ENCODE measurements at places on chromosomes 16 and 17.

DNA sequence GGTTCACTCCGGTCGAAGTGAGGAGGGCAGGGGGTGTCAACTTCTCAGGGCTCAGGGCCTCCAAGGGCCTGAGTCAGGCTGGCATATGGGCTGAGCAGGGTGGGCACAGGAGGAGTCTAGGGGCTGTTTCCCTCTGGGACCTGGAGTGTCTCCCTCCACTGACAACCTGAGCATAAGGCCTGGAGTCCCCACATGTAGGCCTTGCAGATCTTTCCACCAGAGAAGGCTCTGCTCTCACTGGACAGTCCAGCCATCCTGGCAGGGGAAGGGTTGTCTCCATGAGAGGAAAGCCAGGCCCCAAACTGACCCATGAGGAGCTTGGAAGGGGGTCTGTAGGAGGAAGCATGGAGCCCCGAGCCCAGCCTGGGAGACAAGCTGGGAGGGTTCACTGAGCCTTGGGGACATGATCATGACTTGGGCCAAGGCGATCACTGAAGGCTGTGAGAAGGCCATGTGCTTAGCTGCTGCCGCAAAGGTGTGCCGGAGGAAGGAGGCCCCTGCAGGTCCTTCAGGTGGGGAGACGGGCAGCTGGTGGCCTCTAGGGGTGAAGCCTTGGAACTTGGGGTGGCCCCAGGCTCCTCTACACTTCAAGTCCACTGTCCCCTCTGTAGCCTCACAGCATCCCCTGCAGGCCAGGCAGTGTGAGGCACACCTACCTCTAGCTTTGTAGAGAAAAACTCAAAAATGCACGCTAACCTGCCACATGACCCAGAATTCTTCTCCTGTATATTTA is 9.9 kb downstream of the CMTM2 start:
- no peak for DNase-seq

DNA sequence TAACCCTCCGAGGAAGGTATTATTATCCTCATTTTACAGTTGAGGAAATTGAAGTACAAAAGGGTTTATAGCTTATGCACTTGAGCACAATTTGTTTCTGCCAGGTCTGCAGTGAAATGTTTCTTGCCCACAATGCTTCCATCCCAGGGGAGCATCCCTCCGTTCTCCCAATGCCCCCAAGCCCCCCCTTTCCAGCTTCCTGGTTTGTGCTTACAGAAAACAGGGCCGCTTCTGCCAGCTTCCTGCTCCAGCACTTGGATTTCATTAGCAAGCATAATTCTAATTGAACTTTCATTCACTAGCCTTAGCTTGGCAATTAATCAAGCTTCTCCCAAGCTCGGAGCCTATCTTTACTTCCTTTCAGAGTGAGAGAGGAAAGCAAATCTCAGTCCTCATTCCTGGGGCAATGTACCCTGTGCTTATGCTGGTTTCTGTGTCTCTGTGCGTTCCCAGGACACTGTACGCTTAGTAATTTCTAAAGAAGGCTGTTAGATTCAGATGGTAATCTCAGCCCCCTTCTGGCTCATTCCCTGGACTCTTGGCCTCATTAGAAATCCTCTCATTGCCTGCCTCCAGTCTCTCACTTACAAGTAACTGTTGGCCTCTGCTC is 141.6 kb downstream of the HS3ST2 start:
- no peak for DNase-seq

DNA sequence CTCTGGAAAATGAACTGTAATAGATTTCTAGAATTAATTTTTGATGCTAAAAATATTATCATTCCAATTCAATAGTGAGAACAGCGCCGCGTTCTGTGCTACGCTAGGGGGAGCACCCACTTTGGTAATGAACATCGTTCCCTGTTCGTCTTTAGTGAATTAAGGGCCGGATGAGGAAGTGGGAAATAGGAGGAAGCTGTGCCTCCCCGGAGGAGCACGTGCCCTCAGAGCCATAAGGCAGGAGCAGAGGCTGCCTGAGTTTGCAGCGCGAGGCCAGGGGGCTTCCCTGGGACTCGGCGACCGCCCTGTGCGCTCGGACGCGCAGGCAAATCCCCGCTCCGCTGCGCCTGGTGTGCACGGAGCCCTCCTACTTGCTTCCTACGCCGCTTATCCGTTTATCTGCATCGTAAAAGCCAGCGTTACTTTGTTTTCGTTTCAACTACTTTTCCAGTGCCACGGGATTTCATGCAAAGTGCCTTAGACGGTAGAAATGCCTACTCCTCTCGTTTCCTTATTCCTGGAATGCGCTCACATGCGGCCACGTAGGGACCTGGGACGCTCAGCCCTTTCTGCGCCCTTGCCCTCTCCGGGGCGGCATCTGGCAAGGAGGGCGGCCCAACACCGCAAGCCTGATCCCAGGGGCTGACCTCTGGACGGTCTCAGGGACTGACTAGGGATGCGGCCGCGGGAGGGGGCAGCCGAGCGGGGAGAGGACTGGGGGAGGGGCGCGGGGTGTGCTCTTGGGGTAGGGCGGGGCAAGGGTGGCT is 76.4 kb downstream of the KCNJ12 start:
- no peak for DNase-seq

GRCh38 chr17:42253578-42253977 is 22.6 kb downstream of the STAT5B start:
- DNase-seq, result no peak

GRCh38 chr16:61098505-61098904 is 937.7 kb downstream of the CDH8 start:
- no peak for DNase-seq

GRCh38 chr17:2862197-2862596 is 66.0 kb downstream of the RAP1GAP2 start:
- no peak for DNase-seq

- DNase-seq, result no peak
Observed at GRCh38 chr17:40841246-40841645, 18.8 kb upstream of the KRT10 start.

GRCh38 chr16:2520784-2521531 is 787 bp downstream of the AMDHD2 start:
- DNase-seq, result no peak

DNA sequence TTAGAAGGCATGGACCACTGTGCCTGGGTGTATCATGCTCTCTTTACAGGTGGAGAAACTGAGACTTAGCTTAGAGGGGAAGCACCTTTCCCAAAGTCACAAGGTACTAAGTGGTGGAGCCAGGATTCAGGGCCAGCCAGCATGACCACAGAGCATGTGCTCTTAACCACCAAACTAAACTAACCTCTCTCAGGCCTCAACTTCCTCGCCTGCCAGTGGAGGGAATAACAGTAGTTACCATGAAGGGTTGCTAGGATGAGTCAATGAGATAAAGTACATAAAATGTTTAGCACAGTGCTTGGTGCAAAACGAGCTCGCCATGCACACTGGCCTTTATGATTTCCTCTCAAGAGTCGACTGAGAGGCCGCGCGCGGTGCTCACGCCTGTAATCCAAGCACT is 6.4 kb upstream of the MYO1C start:
- no peak for DNase-seq

DNA sequence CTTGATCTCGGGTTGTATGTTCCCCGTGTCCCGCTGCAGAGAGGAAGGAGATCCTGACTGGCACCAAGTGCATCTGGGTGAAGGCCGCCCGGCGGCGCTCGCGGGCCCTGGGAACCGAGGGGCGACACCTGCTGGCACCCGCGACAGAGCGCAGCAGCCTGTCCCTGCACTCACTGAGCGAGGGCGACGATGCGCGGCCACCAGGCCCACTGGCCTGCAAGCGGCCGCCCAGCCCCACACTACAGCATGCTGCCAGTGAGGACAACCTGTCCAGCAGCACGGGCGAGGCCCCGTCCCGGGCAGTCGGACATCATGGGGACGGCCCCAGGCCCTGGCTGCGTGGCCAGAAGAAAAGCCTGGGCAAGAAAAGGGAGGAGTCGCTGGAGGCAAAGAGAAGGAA is 7.5 kb downstream of the BTBD17 start:
- DNase-seq, result no peak

DNA sequence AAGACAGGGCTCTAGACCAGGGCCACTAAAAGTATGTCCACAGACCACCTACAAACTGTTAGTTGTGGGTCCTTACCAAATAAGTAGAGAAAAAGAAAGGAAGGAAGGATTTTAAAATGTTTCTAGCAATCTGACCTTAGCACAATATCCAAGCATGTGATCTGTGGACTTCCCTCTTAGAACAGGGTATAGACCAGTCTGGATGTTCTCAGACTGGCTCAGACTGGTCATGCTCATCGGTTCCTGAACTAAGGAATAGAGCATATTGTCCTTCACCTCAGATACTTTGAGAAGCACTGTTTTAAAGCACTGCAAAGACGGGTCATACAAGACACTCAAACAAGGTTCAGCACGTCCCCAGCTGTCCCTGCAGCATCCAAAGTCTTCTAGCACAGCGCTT is 25.8 kb downstream of the CUEDC1 start:
- no peak for DNase-seq

DNA sequence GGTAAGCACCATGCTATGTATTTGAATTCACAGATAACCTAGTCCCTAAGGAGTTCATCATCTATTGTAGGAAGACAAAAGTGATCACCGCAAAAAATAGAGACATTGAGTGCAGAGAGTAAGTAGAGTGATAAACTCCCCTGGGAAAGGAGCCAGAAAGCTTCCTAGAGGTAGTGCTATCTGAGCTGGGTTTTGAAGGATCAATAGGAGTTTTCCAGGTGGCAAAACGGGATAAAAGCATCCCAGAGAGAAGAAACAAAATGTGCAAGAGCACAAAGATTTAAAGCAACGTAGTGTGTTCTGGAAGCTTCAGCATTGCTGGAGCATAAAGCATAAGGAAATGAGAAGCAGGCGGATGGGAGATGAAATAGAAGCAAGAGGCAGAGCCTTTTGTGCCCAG is 120.7 kb upstream of the PLCG2 start:
- no peak for DNase-seq

DNA sequence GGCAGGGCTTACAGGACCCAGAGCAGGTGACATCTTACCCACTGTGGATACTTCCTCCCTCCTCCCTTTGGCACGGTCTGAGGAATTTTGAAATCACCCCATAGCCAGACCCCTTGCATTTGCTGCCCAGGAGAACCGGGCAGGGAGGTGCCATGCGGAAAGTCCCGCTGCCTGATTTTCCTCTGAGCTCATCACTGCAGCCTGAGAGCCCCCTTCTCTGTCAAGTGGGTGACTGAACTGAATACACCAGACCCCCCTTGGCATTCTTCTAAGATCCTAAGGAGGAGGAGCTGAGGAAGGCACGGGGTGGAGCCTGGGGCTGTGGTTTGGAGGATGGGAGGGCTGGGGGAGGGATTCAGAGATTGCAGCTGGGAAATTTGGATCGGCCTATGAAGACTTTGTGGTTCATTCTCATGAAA is 173.4 kb downstream of the RAB11FIP4 start:
- DNase-seq, result no peak

GRCh38 chr17:32261417-32261736 is 4.3 kb upstream of the RHBDL3 start:
- no peak for DNase-seq

DNA sequence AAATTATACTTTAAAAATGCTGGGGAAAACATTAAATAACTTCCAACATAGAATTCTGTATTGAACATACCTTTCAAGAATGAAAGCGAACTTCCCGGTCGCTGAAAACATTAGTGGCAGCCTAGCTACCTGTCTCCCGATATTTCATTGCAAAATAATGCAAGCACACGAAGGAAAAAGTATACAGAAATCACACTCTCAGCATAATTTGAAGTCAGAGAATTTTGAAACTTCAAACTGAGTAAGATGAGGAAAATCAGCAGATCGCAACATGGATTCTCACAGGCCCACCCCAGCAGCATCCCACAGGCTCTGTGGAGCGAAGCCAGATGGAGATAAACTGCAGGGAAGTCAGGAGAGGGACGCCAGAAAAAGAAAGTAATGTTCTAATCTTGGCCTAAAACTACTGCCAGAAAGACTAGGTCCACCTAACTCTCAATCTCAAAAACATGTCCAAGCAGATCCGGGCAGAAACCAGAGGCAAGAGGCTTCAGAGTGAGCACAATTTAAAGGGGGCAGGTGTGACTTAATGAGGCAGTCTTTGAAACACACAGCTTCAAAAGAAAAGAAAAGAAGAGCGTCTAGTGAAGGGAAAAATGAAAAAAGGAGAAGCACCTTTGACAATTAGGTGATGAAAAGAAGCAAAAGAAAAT is 4.8 kb upstream of the GOSR1 start:
- DNase-seq, result no peak
